ENCODE measurements at places on chromosomes 13 and 19.

DNA sequence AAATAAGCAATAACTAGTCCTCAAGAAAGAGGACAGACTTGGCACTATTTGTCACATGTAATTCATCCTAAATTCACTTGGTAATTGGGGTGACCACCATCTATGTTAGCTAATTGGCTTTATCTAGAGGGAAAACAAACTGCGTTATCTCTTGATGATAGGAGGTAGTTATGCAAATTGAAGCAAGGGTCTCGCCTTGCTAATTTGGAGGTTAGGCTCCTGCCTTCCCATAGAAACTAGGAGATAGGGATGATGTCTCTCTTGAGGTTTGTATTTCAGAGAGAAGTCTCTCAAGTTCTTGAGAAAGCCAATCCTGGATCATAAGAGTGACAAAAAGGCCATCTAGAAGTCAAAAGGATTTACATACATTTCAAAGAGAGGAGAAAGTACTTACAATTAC lies 179.9 kb downstream of the SLITRK6 start:
- no peak for DNase-seq

DNA sequence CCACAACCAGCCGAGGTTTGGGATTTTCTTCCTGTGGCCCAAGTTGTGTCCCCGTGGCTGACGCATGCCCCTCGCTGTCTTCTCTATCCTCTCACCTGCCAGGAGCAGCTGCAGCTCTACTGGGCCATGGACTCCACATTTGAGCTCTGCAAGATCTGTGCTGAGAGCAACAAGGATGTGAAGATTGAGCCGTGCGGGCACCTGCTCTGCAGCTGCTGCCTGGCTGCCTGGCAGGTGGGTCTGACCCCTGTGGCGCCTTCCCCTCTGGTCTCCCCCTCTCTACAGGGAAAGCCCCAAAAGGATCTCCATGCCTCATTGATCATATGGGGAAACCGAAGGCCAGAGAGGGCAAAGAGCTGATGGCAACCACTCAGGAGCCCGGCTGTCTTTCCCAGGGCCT lies 14.6 kb downstream of the CBLC start:
- DNase-seq: no peak

GRCh38 chr13:41452462-41452861 lies 4.9 kb upstream of the RGCC start:
- DNase-seq: no peak

DNA sequence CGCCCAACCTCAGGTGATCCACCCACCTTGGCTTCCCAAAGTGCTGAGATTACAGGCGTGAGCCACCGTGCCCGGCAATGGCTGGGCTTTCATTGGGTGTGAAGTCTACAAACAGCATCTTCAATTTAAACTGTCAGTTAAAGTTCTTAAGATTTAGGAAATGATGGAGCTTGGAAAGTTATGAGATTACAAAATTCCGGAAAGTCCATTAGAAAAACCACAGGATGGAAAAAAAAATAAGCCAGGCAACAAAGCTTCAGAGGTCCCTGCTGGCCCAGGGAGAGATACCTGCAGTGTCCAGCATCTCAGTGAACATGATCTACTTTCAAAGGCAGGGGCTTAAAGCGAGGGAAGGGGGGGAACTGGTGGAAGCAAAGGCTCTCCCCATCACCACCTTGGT lies 4.6 kb upstream of the ZNF587B start:
- DNase-seq: no peak

DNA sequence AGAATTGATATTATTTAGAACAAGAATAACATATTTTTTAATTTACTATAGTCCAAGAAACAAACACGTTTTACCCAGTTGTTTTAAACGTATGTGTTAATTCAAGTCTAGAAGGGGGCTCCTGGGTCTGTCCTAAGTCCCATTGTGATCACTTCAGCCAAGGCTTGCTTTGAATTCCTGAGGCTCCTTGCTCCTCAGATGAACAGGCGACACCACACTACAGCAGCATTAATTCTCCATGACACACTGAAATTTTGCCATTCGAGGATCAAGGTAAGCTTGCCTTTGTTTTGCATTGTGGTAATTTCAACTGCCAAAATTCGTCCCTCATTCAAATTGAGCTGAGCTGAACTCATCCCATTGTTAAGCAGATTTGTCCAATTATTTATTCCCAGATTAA lies 1442.6 kb downstream of the SLITRK5 start:
- DNase-seq: no peak

Measured in T-helper 9 cell (primary cell).